Activated CD4-positive, alpha-beta T cell treated with anti-CD3 and anti-CD28 coated beads, Interleukin-2, amount 50 U/mL, for 16 hours (primary cell): ENCODE measurements at places on chromosomes 5 and 9.

- DNase-seq: no peak
Observed at GRCh38 chr5:91018200-91018599, 364.9 kb downstream of the ARRDC3 start.

GRCh38 chr5:10409504-10409903 lies 32.2 kb upstream of the ROPN1L start:
- DNase-seq: no peak

GRCh38 chr9:101495810-101496209 lies 37.8 kb upstream of the RNF20 start:
- DNase-seq: no peak

GRCh38 chr5:102223542-102224477 lies 72.3 kb downstream of the SLCO4C1 start:
- peak; percentile 44 for DNase-seq

DNA sequence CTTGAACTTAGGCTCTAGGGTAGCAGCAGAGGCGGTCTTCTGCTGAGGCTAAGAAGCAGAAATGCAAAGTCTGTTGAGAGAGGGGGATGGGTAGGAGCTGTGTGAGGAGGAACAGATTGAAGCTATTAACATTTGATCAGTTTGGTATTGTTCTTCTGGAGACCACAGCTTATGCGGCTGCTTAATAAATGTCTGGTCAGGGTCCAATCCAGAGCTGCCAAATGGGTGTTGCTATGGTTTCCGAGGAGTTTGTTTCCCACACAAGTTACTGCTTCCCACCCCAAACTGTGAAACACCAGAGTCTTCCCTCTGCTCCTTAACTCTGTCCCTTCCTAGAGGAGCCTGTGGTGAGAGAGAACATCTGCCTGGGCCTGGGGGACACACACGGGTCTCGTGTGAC lies 142.2 kb upstream of the KLF4 start:
- no peak for DNase-seq

- DNase-seq: no peak
Observed at GRCh38 chr5:16464664-16465543, 696 bp downstream of the ZNF622 start.

- no peak for DNase-seq
Observed at GRCh38 chr5:150517272-150518152, 9.6 kb downstream of the NDST1 start.

- no peak for DNase-seq
Observed at GRCh38 chr5:53017383-53017782, 28.2 kb downstream of the ITGA2 start.

- DNase-seq: no peak
Observed at GRCh38 chr5:73183481-73183891, 10.5 kb downstream of the TMEM174 start.

DNA sequence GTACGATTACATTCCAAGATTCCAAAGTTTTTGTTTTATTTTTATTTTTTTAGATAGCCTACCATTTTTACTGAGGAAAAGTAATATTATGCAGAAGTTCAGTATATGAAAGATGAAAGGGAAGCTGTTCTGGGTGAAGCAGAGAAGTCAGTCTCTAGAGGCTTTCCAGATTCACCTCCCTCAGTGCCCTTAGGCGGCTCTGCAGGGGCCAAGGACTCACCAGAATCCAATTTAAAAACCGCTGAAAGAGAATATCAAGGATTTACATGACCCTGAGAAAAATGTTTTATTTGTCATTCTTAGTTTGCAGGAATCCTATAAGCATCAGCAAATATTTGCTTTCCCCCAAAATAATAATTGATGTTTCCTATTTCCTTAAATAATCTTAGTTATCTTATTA lies 1084.6 kb upstream of the ARRDC3 start:
- DNase-seq: no peak

GRCh38 chr5:117299936-117300328 lies 725.3 kb upstream of the SEMA6A start:
- DNase-seq: no peak

DNA sequence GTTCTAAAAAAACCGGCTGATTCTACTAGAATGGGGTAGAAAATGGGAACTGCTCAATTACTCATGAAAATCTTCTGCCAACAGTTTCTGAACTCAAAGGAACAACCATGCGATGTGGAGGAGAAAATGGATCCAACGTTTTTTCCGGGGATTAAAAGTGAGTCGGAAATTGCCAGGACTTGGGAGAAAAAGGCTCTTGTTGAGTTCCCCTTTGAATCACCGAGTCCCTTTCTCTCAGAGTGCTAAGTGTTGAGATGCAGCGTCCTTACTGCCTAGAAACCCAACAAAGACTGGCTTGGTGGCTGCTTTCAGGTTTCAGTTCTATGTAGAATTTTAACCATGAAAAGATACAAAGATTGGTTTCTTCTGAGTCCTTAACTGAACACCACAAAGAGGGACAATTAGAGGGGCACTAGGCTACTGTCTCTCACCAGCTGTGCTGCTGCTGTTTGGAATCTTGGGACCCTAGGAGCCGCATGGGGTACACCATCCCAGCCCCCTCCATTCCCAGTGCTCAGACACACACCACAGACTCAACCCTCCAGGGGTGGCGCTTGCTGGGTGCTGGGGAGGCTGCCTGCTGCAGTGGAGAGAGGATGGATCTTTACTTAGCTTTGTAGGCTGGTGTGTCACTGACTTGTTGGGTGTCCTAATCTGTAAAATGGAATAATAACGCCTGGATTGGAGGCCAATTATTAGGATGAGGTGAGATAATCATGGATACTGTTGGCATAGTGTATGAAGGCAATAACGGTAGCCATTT lies 21.5 kb upstream of the NEUROG1 start:
- DNase-seq: no peak
